Dermis blood vessel endothelial cell (primary cell): ENCODE measurements at places on chromosomes 1 and 21. TPM values are rescaled to one million over a fixed set of nuclear protein-coding genes. Genes with fewer than 3 reads are reported as not detected.

- DNase-seq: no peak
These were observed 59.8 kb downstream of the GLIS1 start for GRCh38 chr1:53678938-53679825.

DNA sequence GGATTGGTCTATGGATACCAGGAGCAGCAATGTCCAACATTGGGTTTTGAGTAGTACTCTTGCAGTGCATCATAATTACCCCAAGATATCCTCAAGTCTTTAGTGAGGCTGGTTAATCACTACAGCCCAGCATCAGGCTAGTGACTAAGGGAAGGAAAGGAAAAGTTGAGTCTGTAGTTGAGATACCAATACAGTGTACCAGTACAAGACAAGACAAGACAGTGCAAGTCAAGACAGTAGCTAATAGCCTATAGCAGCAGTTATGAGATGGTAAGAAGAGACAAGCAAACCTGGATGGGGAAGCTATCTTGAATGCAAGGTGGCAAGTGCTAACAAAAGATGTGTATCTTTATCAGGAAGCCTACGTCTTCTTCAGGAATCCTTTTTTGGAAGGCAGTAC, 13.3 kb upstream of the GNG12 start:
- no peak for DNase-seq

GRCh38 chr21:36499578-36500471, 19.9 kb upstream of the CLDN14 start:
- peak; percentile 26 for DNase-seq

DNA sequence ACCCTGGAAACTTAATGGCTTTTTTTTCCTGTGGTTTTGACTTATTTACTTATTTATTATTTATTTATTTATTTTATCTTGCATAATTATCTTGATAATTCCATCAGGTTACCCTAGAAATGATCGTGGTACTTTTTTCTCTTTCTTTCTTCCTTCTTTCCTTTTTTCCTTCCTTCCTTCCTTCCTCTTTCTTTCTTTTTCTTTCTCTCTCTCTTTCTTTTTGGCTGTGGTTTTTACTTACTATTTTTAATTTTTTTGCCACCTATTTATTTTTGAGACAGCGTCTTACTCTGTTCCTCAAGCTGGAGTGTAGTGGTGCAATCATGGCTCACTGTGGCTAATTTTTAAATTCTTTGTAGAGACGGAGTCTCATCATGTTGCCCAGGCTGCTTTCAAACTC, 6.2 kb upstream of the KLF18 start:
- no peak for DNase-seq

DNA sequence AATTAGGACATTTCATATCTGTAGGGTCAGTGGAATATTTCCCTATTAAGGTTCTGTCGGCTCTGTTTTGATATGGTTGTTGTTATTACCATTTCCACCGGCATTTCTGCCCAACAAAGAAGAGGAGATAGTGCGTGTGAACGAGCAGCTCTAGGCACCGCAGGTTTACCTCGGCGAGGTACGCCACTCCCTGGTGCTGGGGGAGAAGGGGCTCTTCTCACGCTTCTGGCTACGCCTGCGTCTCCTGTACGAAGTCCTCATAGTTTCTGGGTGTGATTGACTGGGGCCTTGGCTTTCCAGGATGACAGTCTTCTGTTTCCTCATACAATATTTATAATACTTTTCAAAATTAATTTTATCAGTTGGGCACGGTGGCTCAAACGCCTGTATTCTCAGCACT, 54.4 kb upstream of the DIP2A start:
- DNase-seq: no peak

- DNase-seq: peak; percentile 20
These were observed 39.9 kb downstream of the IL6R start for GRCh38 chr1:154445040-154445472.

- DNase-seq: no peak
These were observed 6.4 kb downstream of the CASZ1 start for GRCh38 chr1:10789803-10790702.

- peak; percentile 96 for DNase-seq
These were observed 20.8 kb downstream of the LRRC8B start for GRCh38 chr1:89545264-89546038.

- no peak for DNase-seq
These were observed 10.4 kb downstream of the COL18A1 start for GRCh38 chr21:45415188-45415942.

RXFP4 gene
- 0.19 TPM in 1 of 2 replicates, not detected in the other for total RNA-seq

MX2 gene
- total RNA-seq: 0.19 and 0.85 TPM in 2 replicates

- DNase-seq: no peak
These were observed 319.8 kb upstream of the SPAG17 start for GRCh38 chr1:118504867-118505266.
